HFFc6 (cell line): ENCODE measurements at places on chromosomes 2 and 18.

DNA sequence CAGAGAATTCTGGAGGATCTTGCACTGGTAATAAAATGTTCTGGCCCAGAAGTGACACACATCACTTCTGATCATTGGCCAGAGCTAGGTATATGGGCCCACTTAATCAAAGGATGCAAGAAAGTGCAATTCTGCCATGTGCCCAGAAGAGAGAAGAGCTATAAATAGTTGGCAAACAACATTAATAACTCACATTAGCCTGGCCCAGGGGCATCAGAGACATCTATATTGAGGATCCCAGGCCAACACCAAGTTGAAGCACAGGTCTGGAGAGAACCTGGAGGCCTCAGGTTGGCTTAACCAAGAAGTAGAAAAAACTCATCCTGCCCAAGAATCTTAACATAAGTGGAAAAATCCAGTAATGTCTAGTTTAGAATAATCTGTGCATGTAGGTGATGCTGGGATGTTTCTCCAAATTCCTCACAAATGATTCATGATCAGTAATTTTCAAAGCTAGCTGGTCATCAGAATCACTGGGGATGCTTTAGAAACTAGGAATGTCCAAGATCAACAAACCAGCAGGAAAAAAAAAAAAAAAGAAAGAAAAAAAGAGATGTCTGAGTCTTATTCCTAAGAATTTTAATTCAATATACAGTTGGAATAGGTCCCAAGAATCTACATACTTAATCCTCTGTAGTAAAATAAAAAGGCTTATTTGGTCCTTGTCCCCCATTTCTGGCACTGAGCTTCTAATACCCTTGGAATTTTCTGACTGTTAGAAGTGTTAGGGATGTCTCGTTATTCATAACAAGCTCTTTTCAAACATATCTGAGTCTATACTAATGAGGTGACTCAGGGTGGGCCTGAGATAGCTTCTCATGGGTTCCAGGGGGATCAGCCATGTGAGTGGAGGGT is 35.0 kb upstream of the EVA1A start:
- H3K27me3 ChIP-seq: no peaks in the 10 kb centered on the region; the same call in 1 of the 2 replicates
- peaks cover 21% of the 10 kb centered on the region for H3K36me3 ChIP-seq
- peak; percentile 94 for DNase-seq
- peaks cover 84% of the 10 kb centered on the region for H3K4me1 ChIP-seq
- peak overlapping the region; percentile 92 for H3K27ac ChIP-seq

- H3K4me1 ChIP-seq: no peaks in the 10 kb centered on the region
- no peak overlapping the region for H3K4me3 ChIP-seq
- no peak for DNase-seq
- H3K36me3 ChIP-seq: no peaks in the 10 kb centered on the region
- H3K27ac ChIP-seq: no peak overlapping the region; the same call in 1 of the 2 replicates
Observed at GRCh38 chr2:230944123-230944653, 19.1 kb upstream of the GPR55 start.

- no peaks in the 10 kb centered on the region for H3K36me3 ChIP-seq
- no peak overlapping the region for H3K27ac ChIP-seq
- peak; percentile 3 for DNase-seq
- no peak overlapping the region for H3K4me3 ChIP-seq
- H3K27me3 ChIP-seq: no peaks in the 10 kb centered on the region
Observed at GRCh38 chr18:75041586-75041985, 167.4 kb downstream of the PTGR3 start.

GRCh38 chr18:9333441-9334328 is 888 bp upstream of the TWSG1 start:
- peak overlapping the region; percentile 93 for H3K4me3 ChIP-seq
- DNase-seq: no peak
- H3K36me3 ChIP-seq: peaks cover 15% of the 10 kb centered on the region; the same call in 1 of the 2 replicates
- H3K27ac ChIP-seq: peak overlapping the region; percentile 81

- H3K4me3 ChIP-seq: no peak overlapping the region
- peaks cover 2% of the 10 kb centered on the region; the same call in 1 of the 2 replicates for H3K27me3 ChIP-seq
- H3K36me3 ChIP-seq: no peaks in the 10 kb centered on the region; the same call in 1 of the 2 replicates
- DNase-seq: no peak
- peaks cover 33% of the 10 kb centered on the region; the same call in 1 of the 2 replicates for H3K4me1 ChIP-seq
Observed at GRCh38 chr18:6057604-6058003, 162.3 kb upstream of the TMEM200C start.

GRCh38 chr2:16330012-16330411 is 335.6 kb downstream of the CYRIA start:
- no peaks in the 10 kb centered on the region for H3K27me3 ChIP-seq
- no peak overlapping the region for H3K27ac ChIP-seq
- H3K36me3 ChIP-seq: peaks cover 10% of the 10 kb centered on the region; the same call in 1 of the 2 replicates
- no peak for DNase-seq
- no peak overlapping the region for H3K4me3 ChIP-seq
- H3K4me1 ChIP-seq: no peaks in the 10 kb centered on the region

DNA sequence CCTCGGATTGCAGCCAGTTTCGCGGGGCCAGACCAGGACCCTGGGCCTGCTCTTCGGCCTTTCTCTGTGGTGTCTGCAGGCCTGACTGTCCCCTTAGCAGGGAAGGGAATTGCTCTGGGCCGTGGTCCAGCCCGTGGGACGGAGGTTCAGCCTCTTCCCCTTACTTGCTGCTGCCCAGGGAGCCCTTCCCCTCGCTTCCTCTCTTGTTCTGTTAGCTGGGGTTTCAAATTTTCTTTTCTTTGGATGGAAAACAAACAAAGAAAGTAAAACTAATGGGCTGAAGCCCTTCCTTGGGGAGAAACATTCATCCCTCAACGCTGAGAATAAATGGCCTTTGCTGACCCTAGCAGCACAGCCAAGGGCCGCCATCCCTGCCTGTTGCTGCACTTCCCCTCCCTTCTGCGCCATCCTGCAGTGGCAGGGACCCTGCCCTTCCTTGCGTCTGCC is 52.4 kb downstream of the ASAP2 start:
- H3K4me3 ChIP-seq: peak overlapping the region; percentile 77
- H3K27ac ChIP-seq: peak overlapping the region; percentile 76
- no peaks in the 10 kb centered on the region for H3K36me3 ChIP-seq
- peaks cover 88% of the 10 kb centered on the region for H3K4me1 ChIP-seq

DNA sequence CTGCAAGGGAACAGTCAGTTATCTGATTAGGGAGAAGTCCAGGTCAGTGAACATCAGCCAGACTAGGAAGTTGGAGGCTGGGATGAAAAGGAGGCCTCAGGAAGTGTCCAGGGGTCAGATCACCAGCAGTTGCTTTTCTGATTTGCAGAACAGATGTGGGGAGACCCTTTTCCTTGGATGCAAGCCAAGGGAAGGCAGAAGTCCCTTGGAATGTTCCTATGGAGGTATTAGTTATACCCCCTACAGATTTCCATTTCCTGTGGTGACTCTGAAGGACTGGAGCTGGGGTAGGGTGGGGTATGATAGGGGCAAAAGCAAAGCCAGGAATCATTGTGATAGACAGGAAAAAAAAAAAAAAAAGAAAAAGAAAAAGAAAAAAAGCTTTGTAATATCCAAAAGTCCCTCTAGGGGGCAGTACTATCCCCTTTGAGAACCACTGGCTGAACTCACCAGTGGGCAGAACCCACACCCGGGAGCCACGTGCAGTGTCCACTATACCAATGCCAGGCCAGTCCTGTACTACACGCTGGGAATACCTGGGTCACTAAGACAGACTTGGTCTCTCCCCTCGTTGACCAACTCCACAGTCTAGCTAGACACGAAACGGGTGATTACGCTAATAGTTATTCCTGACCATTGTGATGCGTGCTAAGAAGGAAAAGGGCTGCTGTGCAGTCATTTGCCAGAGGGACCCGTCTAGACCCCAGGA is 7.4 kb downstream of the DYSF start:
- no peak overlapping the region for H3K4me3 ChIP-seq
- H3K4me1 ChIP-seq: peaks cover 25% of the 10 kb centered on the region
- no peak overlapping the region for H3K27ac ChIP-seq

GRCh38 chr18:27413495-27414401 is 228.6 kb upstream of the CHST9 start:
- H3K27ac ChIP-seq: no peak overlapping the region
- no peak overlapping the region for H3K4me3 ChIP-seq
- no peaks in the 10 kb centered on the region for H3K4me1 ChIP-seq
- DNase-seq: no peak
- H3K36me3 ChIP-seq: no peaks in the 10 kb centered on the region
- H3K27me3 ChIP-seq: no peaks in the 10 kb centered on the region; the same call in 1 of the 2 replicates

- peaks cover 5% of the 10 kb centered on the region; the same call in 1 of the 2 replicates for H3K36me3 ChIP-seq
- H3K27ac ChIP-seq: peak overlapping the region; percentile 84
Observed at GRCh38 chr18:76805221-76805620, 17.1 kb upstream of the ZNF236 start.

GRCh38 chr2:76498360-76498759 is 787.6 kb upstream of the GCFC2 start:
- no peaks in the 10 kb centered on the region for H3K27me3 ChIP-seq
- H3K4me3 ChIP-seq: no peak overlapping the region
- no peak overlapping the region for H3K27ac ChIP-seq
- no peaks in the 10 kb centered on the region for H3K36me3 ChIP-seq

DNA sequence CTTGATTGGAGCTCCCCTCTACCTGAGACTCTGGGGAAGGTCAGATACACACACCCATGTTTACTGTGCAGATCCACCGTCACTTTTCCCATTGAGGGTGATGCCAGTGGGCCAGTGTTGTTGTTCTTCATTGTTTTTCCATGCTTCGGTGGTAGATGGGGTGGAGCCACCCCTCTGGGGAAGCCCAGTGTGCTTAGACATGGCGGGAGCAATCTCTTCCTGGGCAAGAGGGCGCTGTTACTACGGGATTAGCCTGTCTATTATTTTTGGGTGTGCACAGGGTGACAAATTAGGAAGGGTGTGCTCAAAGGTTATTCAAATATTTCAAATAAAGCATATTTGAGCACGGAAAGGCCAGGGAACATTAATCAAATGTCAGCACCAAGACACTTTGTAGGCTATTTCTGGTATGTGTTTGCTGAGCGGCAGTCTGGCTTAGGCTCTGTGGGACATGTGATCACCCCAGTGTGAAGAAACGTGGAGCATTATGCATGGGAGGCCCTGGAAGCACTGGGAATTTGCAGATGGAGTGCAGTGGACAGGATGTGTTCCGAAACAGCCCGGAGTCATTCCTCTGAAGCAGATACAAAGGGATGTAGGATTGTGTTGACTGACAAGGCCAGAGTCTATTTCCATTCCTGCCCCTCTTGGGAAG is 34.8 kb upstream of the SMIM21 start:
- H3K27ac ChIP-seq: no peak overlapping the region
- peaks cover 10% of the 10 kb centered on the region for H3K36me3 ChIP-seq
- DNase-seq: no peak
- peaks cover 3% of the 10 kb centered on the region for H3K27me3 ChIP-seq
- no peak overlapping the region for H3K4me3 ChIP-seq
- no peaks in the 10 kb centered on the region for H3K4me1 ChIP-seq

DNA sequence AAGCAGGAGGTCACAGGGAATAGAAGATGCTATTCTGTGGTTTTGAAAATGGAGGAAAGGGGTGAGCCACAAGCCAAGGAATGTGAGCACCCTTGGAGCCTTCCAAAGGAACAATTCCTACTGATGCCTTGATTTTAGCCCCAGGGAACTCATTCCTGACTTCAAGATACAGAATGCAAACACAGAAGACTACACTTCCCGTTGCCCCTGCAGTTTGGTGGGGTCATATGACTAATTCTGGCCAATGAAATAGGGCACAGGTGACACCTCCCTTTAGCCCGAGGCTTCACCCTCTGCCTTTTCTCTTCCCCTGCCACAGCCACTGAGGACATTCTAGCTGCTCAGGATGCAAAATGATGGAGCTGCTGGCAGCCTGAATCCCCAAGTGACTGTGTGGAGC is 126.1 kb downstream of the INHBB start:
- H3K27me3 ChIP-seq: no peaks in the 10 kb centered on the region; the same call in 1 of the 2 replicates
- peaks cover 37% of the 10 kb centered on the region for H3K4me1 ChIP-seq
- no peak overlapping the region for H3K27ac ChIP-seq
- peaks cover 10% of the 10 kb centered on the region for H3K36me3 ChIP-seq

DNA sequence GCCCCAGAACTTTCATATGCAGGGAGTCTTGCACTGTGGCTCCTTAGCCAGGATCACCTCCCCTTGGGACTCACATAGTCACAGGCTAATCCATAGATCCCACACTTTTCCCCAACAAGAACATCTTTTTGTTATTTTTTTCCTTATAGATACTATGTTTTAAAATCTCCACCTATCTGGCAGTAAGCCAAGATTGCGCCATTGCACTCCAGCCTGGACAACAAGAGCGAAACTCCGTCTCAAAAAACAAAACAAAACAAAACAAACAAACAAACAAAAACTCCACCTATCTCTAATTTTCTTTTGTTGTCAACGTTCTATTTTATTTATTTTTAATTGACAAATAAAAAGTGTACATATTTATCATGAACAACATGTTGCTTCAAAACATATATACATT is 141.7 kb downstream of the PDE11A start:
- no peak overlapping the region for H3K27ac ChIP-seq
- DNase-seq: no peak
- no peaks in the 10 kb centered on the region for H3K4me1 ChIP-seq
- H3K4me3 ChIP-seq: no peak overlapping the region

DNA sequence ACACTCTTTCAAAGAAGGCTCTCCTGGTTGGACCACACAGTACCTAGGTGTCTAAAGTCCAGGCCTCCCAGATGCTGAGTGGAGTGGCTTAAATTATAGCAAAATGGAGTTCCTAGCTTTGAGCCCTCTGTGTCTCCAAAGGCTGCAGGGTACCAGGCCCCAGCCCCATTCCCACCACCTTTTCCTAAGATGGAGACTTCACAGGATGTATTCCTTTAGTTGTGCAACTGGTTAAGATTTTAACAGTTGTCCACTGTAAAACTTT is 4.9 kb downstream of the SMAD7 start:
- H3K27me3 ChIP-seq: peaks cover 16% of the 10 kb centered on the region
- H3K36me3 ChIP-seq: peaks cover 78% of the 10 kb centered on the region
- peaks cover 73% of the 10 kb centered on the region for H3K4me1 ChIP-seq
- H3K27ac ChIP-seq: peak overlapping the region; percentile 91
- no peak for DNase-seq

DNA sequence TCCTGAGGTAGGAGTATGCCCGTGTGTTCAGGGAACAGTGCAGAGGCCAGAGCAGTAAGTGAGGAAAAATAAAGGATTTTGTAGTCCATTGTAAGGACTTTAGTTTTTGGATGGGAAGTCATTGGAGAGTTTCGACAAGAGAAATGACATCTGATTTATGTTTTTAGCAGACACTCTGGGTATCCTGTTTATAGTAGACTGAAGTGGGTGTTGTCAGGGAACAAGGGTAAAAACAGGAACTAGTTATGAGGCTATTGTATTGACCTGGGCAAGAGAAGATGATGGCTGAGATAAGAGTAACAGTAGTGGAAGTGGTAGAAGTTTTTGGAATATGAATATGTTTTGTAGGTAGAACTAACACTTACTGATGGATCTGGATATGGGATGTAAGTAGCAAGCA is 59.8 kb downstream of the GTF2A1L start:
- H3K36me3 ChIP-seq: no peaks in the 10 kb centered on the region
- H3K27ac ChIP-seq: no peak overlapping the region
- no peaks in the 10 kb centered on the region for H3K4me1 ChIP-seq
- no peak overlapping the region for H3K4me3 ChIP-seq
- DNase-seq: no peak
